ENCODE measurements at places on chromosomes 2 and 18.

GRCh38 chr2:121451398-121451797 is 79.3 kb upstream of the RNU4ATAC start:
- no peak for DNase-seq

DNA sequence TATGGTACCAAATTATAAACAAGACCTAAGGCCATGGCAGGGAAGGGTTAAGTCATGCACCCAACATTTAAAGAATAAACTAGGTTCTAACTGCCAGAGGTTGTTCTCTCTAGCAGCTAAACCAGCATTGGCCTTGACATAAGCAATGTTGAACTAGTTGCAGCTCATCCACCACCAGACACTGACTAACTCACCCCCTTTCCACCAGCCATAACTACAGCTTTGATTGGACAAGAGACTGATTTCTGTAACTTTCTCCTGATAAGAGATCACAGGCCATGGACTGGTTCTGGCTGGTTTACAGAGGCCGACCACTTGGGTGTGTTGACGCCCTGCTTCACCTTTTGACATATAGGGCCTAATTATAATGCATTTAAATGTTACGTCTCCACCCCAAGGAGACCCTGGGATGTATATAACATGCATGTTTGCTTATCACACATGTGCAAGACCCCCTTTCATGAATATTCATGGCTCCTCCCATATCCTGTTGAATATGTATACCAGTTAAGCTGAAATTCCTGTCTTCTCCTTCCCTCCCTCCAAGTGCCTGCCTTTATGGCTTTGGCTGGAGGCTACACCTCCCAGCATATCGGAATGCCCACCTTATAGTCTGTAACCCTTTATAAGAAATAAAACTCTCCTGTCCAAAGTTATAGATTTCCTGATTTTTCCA is 75.9 kb downstream of the MRPS9 start:
- DNase-seq = no peak

DNA sequence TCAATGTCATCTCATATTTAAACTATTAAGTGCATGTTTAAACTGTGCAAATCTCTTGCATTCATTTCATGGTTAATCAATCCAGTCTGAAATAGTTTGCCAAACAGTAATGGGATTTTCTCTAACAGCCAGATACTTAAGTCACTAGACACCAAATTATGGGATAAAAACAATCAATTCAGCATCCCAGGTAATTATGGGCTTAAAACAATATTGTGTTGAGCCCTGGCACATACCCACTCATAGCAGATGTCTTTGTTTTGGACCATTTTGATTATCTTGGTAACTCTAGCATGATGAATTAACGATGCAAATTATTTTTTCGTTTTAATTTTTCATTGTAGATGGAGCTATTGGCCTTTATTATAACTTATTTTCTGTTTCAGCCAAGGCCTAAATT is 118.5 kb upstream of the CD302 start:
- no peak for DNase-seq

- DNase-seq = no peak
These were observed 36.6 kb downstream of the FAM124B start for GRCh38 chr2:224365331-224365730.

DNA sequence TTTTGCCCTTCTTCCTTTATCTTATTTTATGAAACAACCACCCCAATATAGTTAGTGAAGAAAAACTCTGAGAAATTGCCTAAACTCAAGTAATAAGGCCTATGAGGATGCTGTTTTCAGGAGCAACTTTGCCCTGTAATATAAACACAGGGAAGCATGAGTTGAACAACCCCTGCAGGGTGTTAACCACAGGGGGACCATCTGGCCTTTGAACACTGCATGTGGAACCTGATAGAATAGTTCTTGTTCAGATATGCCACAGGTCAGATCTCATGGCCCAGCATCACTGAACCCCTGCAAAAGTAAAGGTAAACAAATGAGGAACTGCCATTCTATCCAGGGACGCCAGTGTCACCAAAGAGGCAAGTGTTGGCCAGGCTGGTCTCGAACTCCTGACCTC is 82.6 kb downstream of the MAPK4 start:
- no peak for DNase-seq

GRCh38 chr2:35080231-35080910 is 1275.2 kb upstream of the CRIM1 start:
- DNase-seq = no peak

DNA sequence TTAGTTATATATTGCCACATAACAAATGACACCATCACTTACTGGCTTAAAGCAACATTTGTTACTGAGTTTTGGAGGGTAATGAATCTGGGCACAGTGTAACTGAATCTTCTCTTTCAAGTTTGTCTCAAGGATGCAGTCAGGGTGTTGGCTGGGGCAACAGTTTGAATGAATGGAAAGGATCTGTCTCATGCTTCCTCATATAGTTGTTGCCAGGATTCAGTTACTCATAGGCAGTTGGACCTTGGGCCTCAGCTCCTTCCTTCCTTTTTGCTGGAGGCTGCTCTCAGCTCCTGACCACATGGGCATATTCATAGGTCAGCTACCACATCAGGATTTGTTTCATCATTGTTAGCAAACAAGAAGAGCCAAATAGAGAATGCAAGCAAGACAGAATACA is 466.1 kb upstream of the MC4R start:
- DNase-seq = no peak

GRCh38 chr2:16224298-16225045 is 284.1 kb downstream of the MYCN start:
- no peak for DNase-seq

- peak; percentile 80 for DNase-seq
These were observed 7.9 kb downstream of the TMEM198 start for GRCh38 chr2:219551441-219552381.

DNA sequence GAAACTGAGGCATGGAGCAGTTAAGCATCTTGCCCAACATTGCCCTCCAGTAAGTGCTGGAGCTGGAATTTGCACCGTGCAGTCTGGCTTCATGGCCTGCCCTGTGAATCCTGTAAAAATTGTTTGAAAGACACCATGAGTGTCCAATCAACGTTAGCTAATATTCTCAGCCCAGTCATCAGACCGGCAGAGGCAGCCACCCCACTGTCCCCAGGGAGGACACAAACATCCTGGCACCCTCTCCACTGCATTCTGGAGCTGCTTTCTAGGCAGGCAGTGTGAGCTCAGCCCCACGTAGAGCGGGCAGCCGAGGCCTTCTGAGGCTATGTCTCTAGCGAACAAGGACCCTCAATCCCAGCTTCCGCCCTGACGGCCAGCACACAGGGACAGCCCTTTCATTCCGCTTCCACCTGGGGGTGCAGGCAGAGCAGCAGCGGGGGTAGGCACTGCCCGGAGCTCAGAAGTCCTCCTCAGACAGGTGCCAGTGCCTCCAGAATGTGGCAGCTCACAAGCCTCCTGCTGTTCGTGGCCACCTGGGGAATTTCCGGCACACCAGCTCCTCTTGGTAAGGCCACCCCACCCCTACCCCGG is 1.3 kb downstream of the PROC start:
- DNase-seq = no peak

GRCh38 chr2:48792030-48792429 is 36.5 kb upstream of the LHCGR start:
- no peak for DNase-seq

- no peak for DNase-seq
These were observed 47.4 kb downstream of the RPE start for GRCh38 chr2:210049831-210050230.

GRCh38 chr2:240896871-240897692 is 1.1 kb upstream of the MAB21L4 start:
- peak; percentile 77 for DNase-seq

- DNase-seq = no peak
These were observed 340.8 kb downstream of the RDH14 start for GRCh38 chr2:18219676-18220075.

DNA sequence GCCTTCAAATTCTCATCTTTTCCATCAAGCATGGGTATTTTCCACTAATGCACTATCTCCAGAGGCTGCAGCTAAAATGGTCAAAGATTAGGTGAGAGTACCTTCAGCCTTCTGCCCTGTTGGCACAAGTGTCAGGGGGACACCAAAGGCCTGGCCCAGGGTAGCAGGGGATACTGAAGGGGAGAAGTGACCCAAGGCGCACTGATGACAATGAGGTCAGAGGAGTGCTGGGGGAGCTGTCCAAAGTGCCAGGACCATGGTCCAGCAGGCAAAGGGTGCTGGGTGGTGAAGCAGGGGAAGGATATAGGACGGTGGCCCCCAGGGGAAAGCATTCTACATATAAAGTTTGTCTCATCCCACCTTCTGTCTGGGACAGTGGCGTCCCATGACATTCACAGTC is 303.4 kb downstream of the SMAD2 start:
- DNase-seq = no peak

GRCh38 chr2:234483568-234484251 is 13.2 kb downstream of the ARL4C start:
- no peak for DNase-seq

GRCh38 chr2:27123302-27124150 is at the start of gene ABHD1:
Gene ABHD1 (plus strand): TSS chr2:27123815. CDS start chr2:27123949, 134 bp downstream.
- DNase-seq = peak; percentile 24

DNA sequence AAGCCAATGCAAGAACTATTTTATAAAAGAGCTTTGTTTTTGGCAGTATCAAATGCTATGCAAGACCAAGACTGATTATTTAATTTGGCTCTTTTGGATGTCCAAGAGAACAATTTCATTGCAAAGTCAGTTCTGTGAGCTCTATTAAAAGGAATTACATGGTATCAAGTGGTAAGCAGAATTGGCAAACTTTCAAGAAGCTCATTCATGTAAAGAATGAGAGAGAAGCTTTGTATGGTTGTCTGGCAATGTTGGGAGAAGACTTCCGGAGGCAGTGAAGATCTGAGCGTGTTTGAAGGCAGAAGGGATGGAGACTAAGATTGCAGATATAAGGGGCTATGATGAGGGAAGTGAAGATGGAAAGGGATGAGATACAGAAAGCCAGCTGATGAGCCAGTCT is 49.6 kb downstream of the CPS1 start:
- no peak for DNase-seq

DNA sequence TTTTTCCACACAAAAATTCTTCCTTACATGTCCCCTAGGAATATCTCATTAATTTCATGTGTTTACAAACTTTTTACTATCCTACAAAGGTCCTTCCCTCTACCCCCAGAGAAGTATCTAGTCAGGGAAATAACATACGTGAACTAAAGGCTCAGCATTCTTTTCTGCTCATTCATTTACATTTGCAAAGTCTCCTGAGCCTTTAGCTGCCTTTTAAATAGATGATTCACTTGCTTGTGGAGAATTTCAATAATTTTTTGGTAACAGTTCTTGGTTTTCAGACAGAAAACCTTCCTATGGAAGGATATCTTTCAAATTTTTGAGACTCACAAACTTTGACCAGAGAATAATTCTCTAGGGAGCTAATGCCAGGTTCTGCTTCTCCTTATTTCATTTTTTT is 81.5 kb upstream of the RMDN2 start:
- DNase-seq = no peak

GRCh38 chr2:112767693-112768330 is 3.4 kb upstream of the CKAP2L start:
- no peak for DNase-seq

- no peak for DNase-seq
These were observed 1.3 kb downstream of the CERS6 start for GRCh38 chr2:168457190-168457895.

DNA sequence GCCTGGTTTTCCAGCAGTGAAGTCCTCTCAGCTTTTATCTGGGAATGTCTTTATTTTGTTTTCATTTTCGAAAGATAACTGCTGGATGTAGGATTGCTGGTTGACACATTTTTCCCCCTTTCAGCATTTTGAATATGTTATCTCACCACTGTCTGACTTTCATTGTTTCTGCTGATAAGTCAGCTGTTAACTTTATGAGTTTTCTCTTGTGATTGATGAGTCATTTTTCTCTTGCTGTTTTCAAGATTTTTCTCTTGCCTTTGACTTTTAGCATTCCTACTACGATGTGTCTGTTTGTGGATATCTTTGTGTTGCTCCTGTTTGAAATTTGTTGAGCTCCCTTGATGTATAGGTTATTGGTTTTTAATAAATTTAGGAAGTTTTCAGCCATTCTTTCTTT is 85.5 kb downstream of the AGPS start:
- no peak for DNase-seq

- peak; percentile 22 for DNase-seq
These were observed 152.5 kb upstream of the HAAO start for GRCh38 chr2:42944779-42945415.

- DNase-seq = peak; percentile 19
These were observed 2.6 kb downstream of the BAZ2B start for GRCh38 chr2:159613651-159614285.

DNA sequence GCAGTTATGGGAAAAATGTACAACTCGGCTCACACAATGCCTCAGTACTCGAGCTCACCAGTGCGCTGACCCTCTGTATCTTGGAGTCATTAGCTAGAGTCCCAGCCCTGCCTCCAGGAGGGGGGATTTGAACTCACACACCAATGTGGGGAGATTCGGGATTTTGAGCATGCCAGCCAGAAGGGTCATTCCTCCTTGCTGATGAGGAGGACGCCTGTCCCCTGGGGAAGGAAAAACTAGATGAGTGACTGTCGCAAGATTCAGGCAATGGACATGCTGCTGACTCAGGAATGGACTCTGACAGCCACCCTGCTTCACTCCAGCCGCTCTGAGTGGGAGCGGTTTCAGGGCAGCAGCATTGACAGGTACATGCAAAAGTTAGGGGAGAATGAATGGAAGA is 20.6 kb downstream of the FIGN start:
- no peak for DNase-seq

- no peak for DNase-seq
These were observed 66.2 kb upstream of the KLF7 start for GRCh38 chr2:207231967-207232366.

- DNase-seq = no peak
These were observed 302.3 kb upstream of the ID2 start for GRCh38 chr2:8379549-8379948.

Measured in NCI-H510A treated with DMSO at 0.1 percent for 48 hours (cell line).